ENCODE measurements at places on chromosomes 4 and X.

DNA sequence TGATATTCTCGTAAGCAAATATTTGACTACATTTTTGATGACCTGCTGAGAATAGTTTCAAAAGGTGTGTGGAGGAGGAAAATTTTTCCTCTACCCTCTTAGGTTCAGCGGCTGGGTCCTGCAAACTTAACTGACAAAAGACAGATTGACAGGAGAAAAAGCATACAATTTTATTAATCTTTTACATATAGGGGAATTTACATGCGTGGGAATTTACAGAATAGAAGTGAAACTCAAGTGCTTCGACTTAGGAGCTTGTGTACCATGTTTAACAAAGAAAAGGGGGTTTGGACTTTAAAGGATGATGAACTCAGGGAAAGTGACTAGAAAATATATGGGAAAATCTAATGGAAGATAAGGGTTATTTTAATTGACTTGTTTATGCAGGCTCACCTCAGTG is 2.5 kb downstream of the HERC6 start:
- no peak for DNase-seq

- no peak for DNase-seq
Observed at GRCh38 chr4:34766935-34767334, 1477.4 kb downstream of the ARAP2 start.

DNA sequence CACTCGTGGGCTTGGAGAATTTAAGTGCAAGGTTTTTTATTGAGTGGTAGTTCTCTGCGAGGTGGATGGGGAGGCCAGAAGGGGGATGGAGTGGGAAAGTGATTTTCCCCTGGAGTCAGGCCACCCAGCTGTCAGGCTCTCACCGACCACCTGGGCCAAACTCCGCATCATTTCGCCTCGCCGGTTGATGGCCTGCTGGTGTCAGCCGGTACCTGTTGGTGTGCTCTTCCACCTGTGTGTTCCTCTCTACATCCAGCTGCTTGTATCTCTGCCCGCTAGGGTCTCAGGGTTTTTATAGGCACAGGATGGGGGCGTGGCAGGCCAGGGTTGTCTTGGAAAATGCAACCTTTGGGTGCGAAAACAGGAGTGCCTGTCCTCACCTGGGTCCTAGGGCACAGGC is 200.9 kb downstream of the DACH2 start:
- DNase-seq: no peak

- no peak for DNase-seq
Observed at GRCh38 chrX:110132450-110133114, 129.7 kb downstream of the TMEM164 start.

DNA sequence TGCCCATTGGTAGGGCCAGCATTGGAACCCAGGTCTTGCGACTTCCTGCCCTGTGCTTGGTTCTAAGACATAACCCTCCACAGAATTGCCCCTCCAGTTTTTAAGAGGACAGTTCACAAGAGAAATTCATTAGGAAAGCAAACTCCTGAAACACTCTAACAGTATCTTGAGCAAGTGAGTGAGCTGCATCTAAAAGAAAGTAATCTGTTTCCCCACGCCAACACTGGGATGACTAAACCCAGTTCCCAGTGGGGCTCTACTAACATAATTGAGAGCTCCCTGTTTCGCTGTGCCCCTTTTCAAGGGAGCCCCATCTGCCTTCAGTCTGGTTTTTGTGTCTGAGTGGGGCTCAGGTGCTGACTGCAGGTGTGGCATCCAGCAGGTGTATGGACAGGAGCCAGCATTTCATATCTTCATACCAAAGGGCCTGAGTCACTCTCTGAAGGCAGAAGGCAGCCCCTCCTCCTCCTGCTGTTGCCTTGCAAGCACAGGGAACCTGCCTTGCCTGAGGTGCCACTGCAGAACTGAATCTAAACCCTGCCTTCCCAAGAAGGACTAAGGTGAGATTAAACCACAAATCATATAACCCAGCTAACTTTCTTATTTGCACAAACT is 8.0 kb downstream of the AMOT start:
- DNase-seq: no peak

DNA sequence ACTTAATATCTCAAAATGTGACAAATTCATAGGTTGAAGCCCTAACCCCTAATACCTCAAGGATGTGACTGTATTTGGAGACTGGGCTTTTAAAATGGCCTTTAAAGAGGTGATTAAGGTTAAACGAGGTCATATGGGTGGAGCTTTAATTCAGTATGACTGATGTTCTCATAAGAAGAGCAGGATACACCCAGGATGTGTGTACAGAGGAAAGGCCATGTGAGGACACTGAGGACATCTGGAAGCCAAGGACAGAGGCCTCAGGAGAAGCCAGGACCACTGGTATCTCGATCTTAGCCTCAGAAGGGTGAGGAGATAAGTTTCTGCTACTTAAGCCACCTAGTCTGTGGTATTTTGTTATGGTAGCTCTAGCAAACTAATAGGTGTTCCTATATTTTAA is 49.0 kb upstream of the SHISA3 start:
- DNase-seq: no peak

GRCh38 chr4:4858527-4859324 is 739 bp upstream of the MSX1 start:
- no peak for DNase-seq

GRCh38 chr4:124938836-124939235 is 226.3 kb upstream of the ANKRD50 start:
- DNase-seq: no peak

GRCh38 chrX:75273483-75273882 is 402 bp upstream of the UPRT start:
- peak; percentile 4 for DNase-seq

GRCh38 chr4:87141428-87141827 is 79.0 kb downstream of the KLHL8 start:
- DNase-seq: no peak

DNA sequence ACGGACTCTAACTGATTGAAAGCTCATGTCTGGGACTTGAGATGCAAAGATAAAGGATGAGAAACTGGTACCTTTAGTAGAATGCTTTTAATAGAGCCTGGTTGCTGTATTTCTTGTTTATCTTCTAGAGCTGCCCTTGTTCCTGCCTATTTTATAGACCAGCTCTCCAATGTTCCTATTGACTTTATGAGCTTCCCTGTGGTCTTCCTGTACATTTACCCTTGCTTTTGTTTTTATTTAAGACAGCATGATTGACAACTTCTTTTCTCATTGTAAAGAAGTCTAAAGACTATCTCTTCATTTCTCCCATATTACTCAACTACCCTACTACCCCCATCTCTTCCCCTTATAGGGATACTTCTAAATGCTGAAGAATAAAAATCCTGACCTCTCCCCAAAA is 174.7 kb downstream of the UGT8 start:
- DNase-seq: no peak

- DNase-seq: no peak
Observed at GRCh38 chrX:50403903-50404302, 66.7 kb downstream of the DGKK start.

DNA sequence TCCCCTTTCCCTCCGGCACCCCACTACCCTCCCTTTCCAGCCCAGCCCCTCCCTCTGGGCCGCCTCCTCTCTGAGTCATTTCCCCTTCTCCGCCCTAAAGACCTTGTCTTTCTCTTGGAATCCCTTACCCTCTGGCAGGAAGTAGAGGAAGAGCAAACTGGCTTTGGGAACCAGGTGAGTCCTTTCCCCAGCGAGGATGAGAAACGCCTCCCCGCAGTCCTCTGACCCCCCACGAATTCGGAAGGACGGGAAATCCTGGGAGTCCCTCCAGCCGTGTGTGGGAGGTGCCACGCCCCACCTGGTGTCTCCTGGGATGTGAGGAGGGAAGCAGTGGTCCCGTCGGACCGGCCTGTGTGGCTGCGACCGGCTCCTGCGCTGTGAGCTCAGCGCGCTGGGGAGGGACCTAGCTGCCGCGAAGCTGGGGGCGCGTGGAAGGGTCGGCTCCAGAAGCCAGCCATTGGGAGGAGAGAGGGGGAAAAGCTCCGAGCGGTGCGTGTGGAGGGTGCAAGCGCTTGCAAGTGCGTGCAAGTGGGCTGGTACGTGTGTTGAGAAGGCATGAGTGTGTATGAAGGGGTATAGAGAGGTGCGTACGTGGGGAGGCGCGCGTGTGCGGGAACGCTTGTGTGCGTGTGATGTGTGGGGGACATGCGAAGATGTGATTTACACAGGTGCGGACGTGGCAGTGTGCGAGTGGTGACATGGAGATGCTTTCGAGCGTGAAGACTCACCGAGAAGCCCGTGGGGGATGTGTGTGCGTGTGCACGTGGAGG is 46.3 kb downstream of the TEX13B start:
- DNase-seq: no peak

DNA sequence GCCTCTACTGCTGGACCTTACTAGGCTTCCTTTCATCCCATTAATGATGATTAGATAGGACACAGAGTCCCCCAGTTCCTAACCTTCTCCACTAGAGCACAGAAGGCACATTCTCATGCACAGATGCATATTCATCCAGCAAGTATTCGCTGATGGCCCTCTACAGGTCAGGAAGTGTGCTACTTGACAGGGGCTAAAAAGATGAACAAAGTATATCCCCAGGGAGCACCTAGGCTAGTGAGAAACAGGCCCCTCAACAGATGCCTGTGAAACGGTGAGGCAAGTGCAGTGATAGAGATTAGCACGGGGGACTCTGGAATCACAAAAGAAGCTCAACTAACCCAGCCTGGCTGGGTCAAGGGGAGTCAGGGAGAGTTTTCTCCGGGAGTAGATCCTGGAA is 95.8 kb downstream of the MGST2 start:
- DNase-seq: no peak

DNA sequence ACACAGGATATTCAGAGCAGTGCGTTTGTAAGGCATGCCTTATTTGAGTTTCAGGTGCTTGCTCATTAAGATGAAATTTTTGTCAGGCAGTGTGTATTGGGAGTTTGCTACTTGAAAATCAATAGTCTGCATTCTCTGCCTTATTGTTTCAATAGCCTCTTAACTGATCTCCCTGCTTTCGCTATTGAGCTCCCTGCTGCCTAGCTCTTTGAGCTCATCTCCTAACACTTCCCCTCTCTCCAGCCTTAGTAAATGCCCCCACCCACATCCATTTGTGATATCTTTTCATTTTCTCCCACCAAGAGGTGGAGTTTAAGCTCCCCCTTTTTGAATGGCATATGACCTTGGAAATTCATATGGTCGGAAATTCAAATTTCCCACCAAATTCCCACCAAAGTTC is 256.6 kb downstream of the IL1RAPL1 start:
- no peak for DNase-seq

DNA sequence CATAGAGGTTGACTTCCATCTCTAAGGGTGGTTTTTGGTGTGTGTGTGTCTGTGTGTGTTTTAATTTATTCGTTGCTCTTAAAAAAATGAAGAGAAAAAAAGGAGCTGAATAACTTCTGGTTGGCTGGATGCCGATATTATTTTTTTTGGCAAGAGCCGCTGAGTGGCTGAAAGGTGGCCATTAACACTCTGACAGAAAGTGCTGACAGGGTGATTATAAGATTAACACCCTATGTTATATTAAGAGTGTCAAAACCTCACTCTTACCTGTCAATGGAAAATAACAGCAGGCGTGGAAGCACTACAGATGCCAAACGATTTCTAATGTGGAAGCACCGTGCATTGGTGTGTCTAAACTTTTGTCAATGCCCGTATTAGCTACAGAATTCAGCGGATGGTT is 622.5 kb downstream of the ANKRD50 start:
- no peak for DNase-seq

DNA sequence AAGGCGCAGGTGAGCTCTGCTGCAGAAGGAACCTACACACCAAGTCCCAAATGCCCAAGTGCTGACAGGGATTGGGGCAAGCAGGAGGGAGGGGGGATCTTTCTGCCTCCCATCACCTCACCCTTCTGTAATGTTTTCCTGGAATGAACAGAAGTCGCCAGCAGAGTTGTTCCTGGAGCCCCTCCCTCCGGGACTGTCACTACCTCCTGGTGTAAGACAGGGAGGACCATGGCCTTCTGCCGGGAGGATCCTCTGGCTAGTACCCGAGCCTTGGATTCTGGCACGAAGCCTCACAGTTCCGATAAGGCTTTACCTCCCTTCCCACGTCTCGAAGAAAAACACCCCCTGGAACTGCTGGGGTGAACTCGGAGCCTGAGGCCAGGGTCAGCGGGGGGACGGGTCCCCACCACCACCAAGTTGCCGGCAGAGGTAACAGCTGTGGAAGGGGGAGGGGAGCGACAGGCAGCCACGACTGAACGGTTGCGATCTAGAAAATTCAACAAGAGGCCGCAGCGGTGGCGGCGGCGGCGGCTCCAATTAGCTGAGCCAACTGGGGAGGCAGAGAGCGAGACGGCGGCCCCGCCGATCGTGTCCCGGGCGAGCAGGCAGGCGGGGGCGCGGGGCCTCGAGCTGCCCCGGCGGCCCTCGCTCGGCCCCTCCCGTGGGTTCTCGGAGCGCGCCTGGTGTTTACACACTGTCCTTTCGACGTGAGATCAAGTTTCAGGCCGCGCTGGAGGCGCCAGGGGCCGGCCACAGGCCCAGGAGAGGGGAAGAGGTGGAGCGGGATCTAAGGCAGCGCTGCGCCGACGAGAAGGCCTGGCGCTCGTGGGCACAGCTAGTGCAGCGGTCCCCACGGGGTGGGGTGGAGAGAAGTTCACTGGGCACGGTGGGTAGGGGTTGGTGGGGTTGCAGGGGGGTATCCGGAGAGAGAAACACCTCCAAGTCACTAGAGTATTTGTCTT is 53.7 kb upstream of the BCOR start:
- no peak for DNase-seq

DNA sequence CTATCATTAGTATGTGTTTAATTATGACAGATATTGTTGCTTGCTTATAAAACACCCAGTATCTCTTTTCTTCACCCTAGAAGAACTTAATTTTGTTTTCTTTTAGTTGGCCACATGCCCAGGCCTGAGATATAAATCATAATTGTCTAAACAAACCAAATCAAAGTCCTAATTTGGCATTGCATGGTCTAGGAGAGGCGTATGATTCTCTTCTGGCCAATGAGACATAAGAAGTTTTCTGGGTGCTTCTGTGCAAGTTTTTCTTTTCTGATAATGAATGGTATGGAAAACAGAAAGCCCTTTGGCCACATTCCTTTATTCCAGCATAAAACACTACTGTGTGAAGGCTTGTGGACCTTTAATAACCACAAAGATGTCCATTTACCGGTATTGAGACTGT is 192.9 kb upstream of the CTSO start:
- no peak for DNase-seq

- DNase-seq: no peak
Observed at GRCh38 chr4:56783986-56784385, 37.5 kb downstream of the SPINK2 start.

GRCh38 chrX:40265936-40266335 is 168.2 kb upstream of the BCOR start:
- no peak for DNase-seq
